ENCODE measurements at places on chromosomes 13 and 19. TPM values are rescaled to one million over a fixed set of nuclear protein-coding genes. Genes with fewer than 3 reads are reported as not detected.

DNA sequence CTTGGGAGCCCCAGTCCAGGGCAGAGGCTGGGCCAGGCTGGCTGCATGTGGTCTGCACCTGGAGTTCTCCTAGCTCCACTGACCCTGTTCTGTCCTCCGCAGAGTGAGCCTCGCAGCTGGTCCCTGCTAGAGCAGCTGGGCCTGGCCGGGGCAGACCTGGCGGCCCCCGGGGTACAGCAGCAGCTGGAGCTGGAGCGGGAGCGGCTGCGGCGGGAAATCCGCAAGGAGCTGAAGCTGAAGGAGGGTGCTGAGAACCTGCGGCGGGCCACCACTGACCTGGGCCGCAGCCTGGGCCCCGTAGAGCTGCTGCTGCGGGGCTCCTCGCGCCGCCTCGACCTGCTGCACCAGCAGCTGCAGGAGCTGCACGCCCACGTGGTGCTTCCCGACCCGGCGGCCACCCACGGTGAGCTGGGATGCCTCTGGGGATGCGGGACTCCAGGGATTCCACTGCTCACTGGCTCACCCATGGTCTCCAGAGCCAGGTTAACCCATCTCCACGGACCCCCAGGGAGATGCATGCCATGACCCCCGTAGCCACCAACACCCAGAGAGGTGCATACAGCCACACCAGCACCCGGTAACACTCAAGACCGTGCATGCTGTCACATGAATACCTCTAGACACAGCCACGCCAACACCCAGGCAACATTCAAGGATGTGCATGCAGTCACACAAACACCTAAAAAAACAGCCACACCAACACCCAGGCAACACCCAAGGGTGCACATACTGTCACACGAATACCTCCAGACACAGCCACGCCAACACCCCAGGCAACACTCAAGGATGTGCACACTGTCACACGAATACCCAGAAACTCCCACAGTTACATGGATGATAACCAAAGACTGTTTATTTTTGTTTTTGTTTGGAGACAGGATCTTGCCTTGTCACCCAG, 8.2 kb downstream of the PKN1 start:
- DNase-seq = no peak
- H3K27me3 ChIP-seq = no peaks in the 10 kb centered on the region
- H3K4me1 ChIP-seq = peaks cover 72% of the 10 kb centered on the region

GRCh38 chr19:45469945-45470761, 2.4 kb downstream of the FOSB start:
- peaks cover 55% of the 10 kb centered on the region for H3K4me1 ChIP-seq
- no peaks in the 10 kb centered on the region for H3K36me3 ChIP-seq
- peak overlapping the region; percentile 73 for H3K4me3 ChIP-seq
- H3K27me3 ChIP-seq = peaks cover 41% of the 10 kb centered on the region
- peak overlapping the region; percentile 94 for H3K27ac ChIP-seq

DNA sequence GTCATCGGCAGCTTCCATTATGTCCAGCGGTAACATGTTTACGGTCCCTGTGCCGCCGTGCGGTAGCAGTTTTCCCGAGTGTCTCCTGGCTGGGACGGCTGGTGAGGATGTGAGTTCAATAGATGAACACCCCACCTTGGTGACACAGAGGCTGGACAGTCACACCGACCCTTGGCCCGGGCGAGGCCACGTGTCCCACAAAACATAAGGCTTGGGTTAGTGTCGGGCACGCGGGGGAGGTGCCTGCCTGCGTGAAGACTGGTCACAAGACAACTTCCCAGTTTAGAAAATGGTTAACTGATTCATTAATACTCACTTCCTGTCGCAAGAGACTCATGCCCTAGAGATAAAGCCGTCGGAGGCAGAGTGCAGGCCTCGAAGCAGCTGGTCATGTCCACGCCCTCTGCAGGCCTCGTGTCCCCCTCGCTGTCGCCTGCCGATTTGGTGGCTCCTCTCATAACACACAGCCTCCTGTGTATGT, 17.2 kb downstream of the RASA3 start:
- no peak for DNase-seq
- peak overlapping the region; percentile 57 for H3K27ac ChIP-seq
- no peak overlapping the region for H3K4me3 ChIP-seq
- peaks cover 24% of the 10 kb centered on the region for H3K4me1 ChIP-seq

DNA sequence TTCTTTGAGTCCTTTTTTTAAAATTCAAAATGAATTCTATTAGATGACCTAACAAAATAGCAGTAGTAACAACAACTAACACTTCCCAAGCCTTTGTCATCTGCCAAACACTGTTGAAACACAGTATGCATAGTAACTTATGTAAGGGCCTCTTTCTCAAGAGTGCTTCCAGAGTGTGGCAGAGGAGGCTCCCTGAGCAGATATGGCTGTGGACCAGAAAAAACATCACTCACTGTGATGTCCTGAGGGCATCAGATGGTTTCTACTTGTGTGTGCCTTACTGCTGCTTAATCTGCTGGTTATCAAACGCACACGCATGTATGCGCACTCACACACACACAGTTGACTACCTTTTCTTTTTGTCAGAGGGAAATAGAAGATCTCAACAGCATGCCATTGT, 110.8 kb downstream of the DLEU7 start:
- H3K27me3 ChIP-seq = no peaks in the 10 kb centered on the region
- H3K4me1 ChIP-seq = no peaks in the 10 kb centered on the region
- no peak overlapping the region for H3K27ac ChIP-seq
- no peak overlapping the region for H3K4me3 ChIP-seq
- H3K36me3 ChIP-seq = no peaks in the 10 kb centered on the region

GRCh38 chr13:98476106-98476505, 100.8 kb downstream of the STK24 start:
- DNase-seq = no peak
- peak overlapping the region; percentile 25 for H3K4me3 ChIP-seq

GRCh38 chr13:110653851-110654250, 38.5 kb downstream of the NAXD start:
- H3K27ac ChIP-seq = no peak overlapping the region
- peaks cover 19% of the 10 kb centered on the region for H3K36me3 ChIP-seq
- H3K4me3 ChIP-seq = no peak overlapping the region

DNA sequence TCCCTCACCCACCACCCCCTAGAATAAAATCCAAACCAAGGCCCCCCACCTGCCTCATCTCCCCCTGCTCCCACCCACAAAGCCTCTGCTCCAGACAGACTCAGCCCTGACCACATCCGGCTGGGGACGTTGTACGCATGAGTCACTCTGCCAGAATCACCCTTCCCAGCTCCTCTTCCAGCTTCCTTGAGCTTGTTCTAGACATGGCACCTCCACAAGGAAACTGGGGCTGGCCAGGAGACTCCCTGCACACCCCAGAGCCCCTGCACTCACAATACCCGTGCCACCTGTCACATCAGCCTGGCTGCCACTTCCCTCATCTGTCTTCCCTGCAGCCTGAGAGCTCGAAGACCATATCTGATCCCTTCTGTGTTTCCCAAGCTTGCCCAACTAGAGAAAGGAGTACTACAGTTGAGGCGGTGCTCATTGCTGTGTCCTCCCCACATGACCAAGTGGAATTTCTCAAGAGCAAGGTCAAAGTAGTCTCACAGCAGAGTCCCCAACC, 9.7 kb downstream of the DEDD2 start:
- no peak overlapping the region for H3K4me3 ChIP-seq
- peaks cover 91% of the 10 kb centered on the region for H3K36me3 ChIP-seq
- no peak for DNase-seq
- H3K4me1 ChIP-seq = peaks cover 73% of the 10 kb centered on the region
- peak overlapping the region; percentile 34 for H3K27ac ChIP-seq

DNA sequence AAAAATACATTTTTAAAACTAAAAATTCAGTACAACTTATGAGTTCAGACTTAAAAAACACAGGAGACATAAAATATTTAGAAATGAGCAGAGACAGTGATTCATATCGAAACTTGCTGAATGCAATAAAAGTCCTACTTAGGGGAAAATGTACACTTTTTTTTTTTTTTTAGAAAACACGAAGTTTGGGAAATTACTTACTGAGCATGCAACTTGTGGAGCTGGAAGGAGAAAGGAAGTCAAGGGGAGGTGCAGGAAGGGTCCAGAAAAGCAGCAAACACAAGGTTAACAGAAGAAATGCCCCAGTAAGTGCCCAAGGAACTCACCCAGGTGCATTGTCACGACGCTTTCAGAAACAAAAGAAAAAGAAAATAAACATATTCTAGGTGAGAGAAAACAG, 18.6 kb upstream of the LAIR1 start:
- H3K36me3 ChIP-seq = no peaks in the 10 kb centered on the region
- H3K27ac ChIP-seq = no peak overlapping the region
- peaks cover 33% of the 10 kb centered on the region for H3K4me1 ChIP-seq
- DNase-seq = no peak
- H3K27me3 ChIP-seq = no peaks in the 10 kb centered on the region
- no peak overlapping the region for H3K4me3 ChIP-seq

DNA sequence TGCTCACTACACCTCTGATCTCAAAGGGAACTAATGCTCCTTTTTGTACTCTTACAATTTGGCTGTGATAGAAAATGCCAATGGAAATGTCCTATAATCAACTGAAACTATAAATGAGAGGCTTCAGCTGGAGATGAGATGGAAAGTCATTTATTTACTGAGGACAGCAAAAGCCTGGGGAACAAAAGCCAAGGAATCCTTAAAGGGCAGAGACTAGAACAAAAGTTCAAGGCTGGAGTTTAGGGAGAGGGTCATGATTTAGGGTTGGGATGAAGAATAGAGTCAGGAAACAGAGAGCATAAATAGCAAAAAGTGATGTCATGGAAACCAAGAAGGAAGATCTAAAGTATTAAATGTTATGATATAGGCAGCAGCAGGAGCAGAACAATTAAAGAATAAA, 401.1 kb downstream of the FGF14 start:
- no peak for DNase-seq
- no peak overlapping the region for H3K4me3 ChIP-seq
- no peaks in the 10 kb centered on the region for H3K36me3 ChIP-seq

DNA sequence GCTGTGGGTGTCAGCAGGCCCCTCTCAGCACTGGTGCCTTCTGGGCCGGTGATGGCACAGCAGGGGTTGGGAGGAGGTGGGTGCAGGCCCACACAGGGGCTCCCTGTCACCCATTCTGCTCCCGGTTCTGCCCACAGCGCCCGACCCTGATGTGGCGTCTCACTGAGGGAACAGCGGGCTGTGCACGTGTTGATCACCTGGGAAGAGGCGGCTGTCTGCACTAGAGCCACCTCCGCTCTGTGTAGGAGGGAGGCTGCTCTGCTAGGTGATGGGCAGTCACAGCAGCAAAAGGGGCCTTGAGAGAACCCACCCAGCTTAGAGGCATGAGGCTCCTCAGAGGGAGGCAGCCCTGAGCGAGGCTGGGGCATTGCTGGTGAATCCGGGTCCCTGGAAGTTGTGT, 39.2 kb upstream of the TUBGCP3 start:
- peaks cover 33% of the 10 kb centered on the region for H3K27me3 ChIP-seq
- no peaks in the 10 kb centered on the region for H3K36me3 ChIP-seq
- DNase-seq = no peak
- H3K27ac ChIP-seq = no peak overlapping the region

GRCh38 chr13:42392716-42393572, 121.0 kb downstream of the AKAP11 start:
- H3K36me3 ChIP-seq = no peaks in the 10 kb centered on the region
- H3K27ac ChIP-seq = peak overlapping the region; percentile 79
- no peak for DNase-seq
- no peaks in the 10 kb centered on the region for H3K27me3 ChIP-seq
- peaks cover 56% of the 10 kb centered on the region for H3K4me1 ChIP-seq

GRCh38 chr13:49235856-49236431, 11.8 kb upstream of the CDADC1 start:
- DNase-seq = no peak
- no peaks in the 10 kb centered on the region for H3K36me3 ChIP-seq

DNA sequence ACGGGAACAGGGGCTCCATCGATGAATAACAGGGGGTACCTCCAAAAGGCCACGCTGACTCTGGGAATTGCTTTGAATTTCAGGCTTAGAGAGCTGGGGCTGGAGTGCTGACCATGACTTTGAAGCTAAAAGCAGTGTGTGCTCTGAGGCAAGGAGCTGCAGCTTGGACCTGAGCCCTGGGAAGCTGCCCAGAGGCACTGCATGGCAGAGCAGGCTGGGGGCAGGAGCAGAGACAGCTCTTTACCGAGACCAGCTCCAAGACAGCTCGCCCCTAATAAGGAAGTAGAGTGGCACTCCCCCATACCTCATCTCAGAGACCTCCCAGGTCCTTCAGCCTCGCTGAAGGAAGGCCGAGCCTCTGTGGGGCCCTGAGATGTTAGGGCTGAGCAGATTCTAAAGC, 200.2 kb downstream of the COL4A1 start:
- DNase-seq = no peak
- H3K27me3 ChIP-seq = peaks cover 12% of the 10 kb centered on the region
- no peak overlapping the region for H3K27ac ChIP-seq

- H3K4me1 ChIP-seq = peaks cover 90% of the 10 kb centered on the region
- no peak overlapping the region for H3K27ac ChIP-seq
- H3K27me3 ChIP-seq = no peaks in the 10 kb centered on the region
- DNase-seq = no peak
Measured at GRCh38 chr19:46620716-46621115, 4.2 kb downstream of the PTGIR start.

DNA sequence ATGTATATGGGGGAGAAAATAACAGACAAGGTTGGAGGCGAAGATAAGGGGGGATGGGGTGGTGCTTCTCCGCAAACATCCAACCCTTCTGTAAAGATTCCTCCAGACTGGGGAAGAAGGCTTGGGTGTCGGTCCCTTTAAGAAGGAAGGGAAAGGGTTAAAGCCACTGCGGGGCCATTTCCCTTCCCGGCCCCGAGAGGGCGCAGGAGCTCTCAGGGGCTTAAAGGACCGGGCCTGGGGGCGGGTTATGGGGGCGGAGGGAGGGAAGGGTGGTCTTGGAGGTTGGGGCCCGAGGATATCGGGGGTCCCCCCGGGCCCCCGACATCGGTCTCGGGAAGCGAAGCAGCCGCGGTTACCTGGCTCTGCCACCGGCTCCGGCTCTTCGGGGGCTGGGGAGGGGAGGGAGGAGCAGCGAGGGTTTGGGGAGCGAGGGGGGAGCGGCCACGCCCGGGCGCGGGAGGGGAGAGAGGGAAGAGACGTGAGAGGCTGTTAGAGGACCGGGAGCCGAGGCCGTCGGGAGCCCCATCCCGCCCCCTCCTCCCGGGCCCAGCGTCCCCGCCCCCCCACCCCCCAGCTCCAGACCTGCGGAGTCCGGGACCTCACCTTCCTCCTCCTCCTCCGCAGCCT, 2.8 kb downstream of the TNNT1 start:
- H3K27me3 ChIP-seq = peaks cover 86% of the 10 kb centered on the region
- no peaks in the 10 kb centered on the region for H3K36me3 ChIP-seq
- H3K27ac ChIP-seq = no peak overlapping the region
- H3K4me1 ChIP-seq = no peaks in the 10 kb centered on the region

DNA sequence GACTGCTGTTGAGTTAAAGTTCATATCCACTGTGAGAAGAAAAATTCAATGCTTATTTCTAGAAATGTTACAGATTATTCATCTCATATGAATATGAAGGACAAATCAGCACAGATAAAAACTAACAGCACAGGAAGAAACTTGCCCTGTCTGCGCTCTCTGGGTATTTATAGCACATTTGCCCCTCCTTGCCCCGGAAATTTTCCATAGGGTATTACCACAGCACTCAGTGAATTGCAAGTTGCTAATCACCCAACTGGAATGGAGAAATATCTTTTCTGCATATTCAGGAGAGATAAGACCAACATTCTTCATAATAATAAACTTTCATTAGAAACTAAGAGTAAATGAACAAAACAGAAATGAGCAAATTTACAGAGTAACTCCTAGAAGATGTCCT, 318.0 kb upstream of the KLF12 start:
- H3K36me3 ChIP-seq = no peaks in the 10 kb centered on the region
- H3K27me3 ChIP-seq = no peaks in the 10 kb centered on the region
- no peaks in the 10 kb centered on the region for H3K4me1 ChIP-seq

INAFM1 gene
- 15.6 TPM for total RNA-seq

GJB2 gene
- not detected for total RNA-seq

BABAM1 gene
- total RNA-seq = 130 TPM

CGB7 gene
- not detected for total RNA-seq

ZNF443 gene
- total RNA-seq = 4.1 TPM

OR4F17 gene
- not detected for total RNA-seq

RYR1 gene
- 3.8 TPM for total RNA-seq

TSHZ3 gene
- total RNA-seq = 1.4 TPM

Measured in T-cell (primary cell).